Thoracic aorta (tissue), 2 donors: ENCODE measurements at places on chromosomes 5 and 9. TPM values are rescaled to one million over a fixed set of nuclear protein-coding genes. Genes with fewer than 3 reads are reported as not detected.
A peak's percentile ranks its signal among the peaks of the same experiment; 100 is the strongest.

Gene AGXT2
- not detected for total RNA-seq

Gene IFNB1
- not detected for total RNA-seq

Gene ATOSB
- total RNA-seq = 30.2 TPM

- H3K4me3 ChIP-seq = no peak overlapping the region
- no peaks in the 10 kb centered on the region for H3K27me3 ChIP-seq
Observed at GRCh38 chr9:76866689-76867088, 39.2 kb downstream of the PRUNE2 start.

DNA sequence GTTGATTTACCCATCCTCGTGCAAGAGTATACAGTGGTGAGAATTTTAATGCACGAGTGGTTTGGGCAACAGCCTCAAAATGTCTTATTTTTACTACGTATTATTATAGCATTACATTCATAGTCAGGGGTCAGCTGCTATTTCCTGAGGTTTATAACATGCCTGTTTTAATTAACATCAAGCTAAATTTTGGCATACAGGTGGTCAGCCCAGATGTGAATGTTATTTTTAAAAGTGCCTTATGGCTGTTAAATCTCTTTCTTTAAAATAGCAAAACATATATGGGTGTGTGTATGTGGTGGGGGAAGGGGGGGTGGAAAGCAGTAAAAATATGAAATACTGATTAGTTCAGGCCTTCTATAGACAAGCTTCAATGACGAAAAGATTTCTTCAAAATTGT, 424.5 kb upstream of the CLINT1 start:
- H3K4me3 ChIP-seq = no peak overlapping the region
- no peaks in the 10 kb centered on the region for H3K27me3 ChIP-seq
- DNase-seq = no peak
- peaks cover 9% of the 10 kb centered on the region for H3K4me1 ChIP-seq
- no peaks in the 10 kb centered on the region for H3K36me3 ChIP-seq

GRCh38 chr5:1701884-1702283, 97.8 kb downstream of the MRPL36 start:
- no peak for DNase-seq
- no peak overlapping the region for H3K4me3 ChIP-seq
- H3K4me1 ChIP-seq = no peaks in the 10 kb centered on the region
- H3K36me3 ChIP-seq = no peaks in the 10 kb centered on the region

GRCh38 chr9:81683238-81683637, 6.1 kb downstream of the TLE1 start:
- no peak overlapping the region for H3K27ac ChIP-seq
- H3K4me1 ChIP-seq = peaks cover 63% of the 10 kb centered on the region
- H3K4me3 ChIP-seq = peak overlapping the region; percentile 61
- H3K27me3 ChIP-seq = no peaks in the 10 kb centered on the region
- no peak for DNase-seq

GRCh38 chr9:17229945-17230560, 95.2 kb downstream of the CNTLN start:
- DNase-seq = no peak
- no peak overlapping the region for H3K27ac ChIP-seq
- no peaks in the 10 kb centered on the region for H3K36me3 ChIP-seq
- H3K4me3 ChIP-seq = no peak overlapping the region
- no peaks in the 10 kb centered on the region for H3K27me3 ChIP-seq

DNA sequence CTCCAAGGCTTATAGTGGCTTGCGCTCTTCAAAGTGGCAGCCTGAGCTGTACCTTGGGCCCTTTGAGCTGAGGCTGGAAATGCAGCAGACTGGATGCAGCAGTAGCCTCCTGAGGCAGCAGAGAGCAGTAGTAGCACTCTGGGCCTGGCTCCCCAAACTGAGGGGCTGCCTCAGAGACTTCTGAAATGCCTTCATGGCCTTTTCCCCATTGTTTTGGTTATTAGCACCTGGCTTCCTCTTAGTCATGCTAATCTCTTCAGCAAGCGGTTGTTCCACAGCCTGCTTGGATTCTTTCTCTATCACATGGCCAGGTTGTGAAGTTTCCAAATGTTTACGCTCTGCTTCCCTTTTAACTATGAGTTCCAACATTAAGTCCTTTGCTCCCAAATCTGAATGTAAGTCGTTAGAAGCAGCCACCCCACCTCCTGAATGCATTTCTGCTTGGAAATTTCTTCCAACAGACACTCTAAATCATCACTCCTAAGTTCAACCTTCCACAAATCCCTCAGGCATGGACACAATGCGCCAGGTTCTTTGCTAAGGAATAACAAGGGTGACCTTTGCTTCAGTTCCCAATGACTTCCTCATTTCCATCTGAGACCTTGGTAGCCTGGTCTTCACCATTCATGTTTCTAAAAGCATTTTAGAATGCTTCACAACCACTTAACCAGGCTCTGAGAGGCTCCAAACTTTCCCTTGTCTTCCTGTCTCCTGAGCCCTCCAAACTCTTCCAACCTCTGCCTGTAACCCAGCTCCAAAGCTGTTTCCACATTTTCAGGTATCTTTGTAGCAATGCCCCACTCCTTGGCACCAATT, 145.8 kb downstream of the ZDHHC21 start:
- no peaks in the 10 kb centered on the region for H3K36me3 ChIP-seq
- DNase-seq = no peak
- no peaks in the 10 kb centered on the region for H3K4me1 ChIP-seq
- H3K4me3 ChIP-seq = no peak overlapping the region
- H3K27ac ChIP-seq = no peak overlapping the region

- H3K27me3 ChIP-seq = no peaks in the 10 kb centered on the region
- no peak overlapping the region for H3K27ac ChIP-seq
- H3K4me3 ChIP-seq = no peak overlapping the region
- no peaks in the 10 kb centered on the region for H3K4me1 ChIP-seq
Observed at GRCh38 chr5:96481009-96481786, 48.1 kb upstream of the PCSK1 start.

DNA sequence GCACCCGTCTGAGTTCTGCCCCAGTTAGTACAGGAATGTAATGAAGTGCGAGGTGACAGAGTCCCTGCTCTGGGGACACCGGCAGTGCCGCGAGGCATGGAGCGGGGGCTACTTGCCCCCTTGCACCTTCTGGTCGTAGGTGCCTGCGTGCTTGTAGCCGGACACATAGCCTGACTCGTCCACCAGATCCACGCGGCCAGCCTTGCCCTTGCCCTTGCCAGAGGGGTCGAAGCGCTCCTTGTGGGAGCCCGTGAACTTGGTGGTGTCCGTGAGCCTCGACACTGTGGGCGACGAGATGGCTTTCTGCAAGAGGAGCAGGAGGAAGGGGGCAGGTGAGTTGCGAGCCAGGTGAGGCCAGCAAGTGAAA, 28.2 kb downstream of the TPPP start:
- no peak overlapping the region for H3K4me3 ChIP-seq
- no peaks in the 10 kb centered on the region for H3K4me1 ChIP-seq
- H3K27me3 ChIP-seq = no peaks in the 10 kb centered on the region
- H3K27ac ChIP-seq = no peak overlapping the region

- no peak overlapping the region for H3K4me3 ChIP-seq
- H3K27me3 ChIP-seq = peaks cover 3% of the 10 kb centered on the region
- DNase-seq = no peak
- H3K27ac ChIP-seq = no peak overlapping the region
- H3K36me3 ChIP-seq = no peaks in the 10 kb centered on the region
Observed at GRCh38 chr9:12231832-12232231, 461.4 kb upstream of the TYRP1 start.
